ENCODE measurements at places on chromosomes 7 and 10.
A peak's percentile ranks its signal among the peaks of the same experiment; 100 is the strongest.

DNA sequence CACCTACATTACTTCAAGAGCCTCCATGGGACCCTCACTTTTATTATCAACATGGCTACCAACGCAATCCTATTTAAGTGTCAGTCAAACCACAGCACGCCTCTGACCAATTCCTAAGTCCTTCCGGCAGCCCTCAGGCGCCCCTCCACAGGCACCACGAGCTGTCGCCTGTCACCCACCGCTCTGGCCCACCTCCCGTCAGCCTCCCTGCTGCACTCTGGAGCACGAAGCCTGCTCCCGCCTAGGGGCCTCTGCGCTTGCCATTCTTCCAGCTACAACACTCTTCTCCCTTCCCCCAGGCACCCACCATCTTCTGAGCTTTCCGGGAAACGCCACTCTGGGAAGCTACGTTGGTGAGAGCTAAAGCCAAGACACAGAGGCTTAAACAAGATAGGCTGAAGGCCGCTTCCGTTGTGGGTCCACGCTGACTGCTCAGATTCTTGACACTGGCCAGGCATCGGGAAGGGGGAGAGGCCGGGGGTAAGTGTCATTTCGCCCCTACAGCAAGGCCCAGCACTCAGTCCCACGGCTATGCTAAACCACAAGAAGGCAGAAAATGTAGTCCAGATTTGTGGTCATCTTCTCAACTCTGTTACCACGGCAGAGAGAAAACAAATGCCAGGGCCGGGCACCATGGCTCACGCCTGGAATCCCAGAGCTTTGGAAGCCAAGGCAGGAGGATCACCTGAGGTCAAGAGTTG lies 56.7 kb downstream of the GNA12 start:
- DNase-seq = no peak

- no peak for DNase-seq
These were observed 533.7 kb upstream of the POM121L12 start for GRCh38 chr7:52501696-52502095.

GRCh38 chr10:124536496-124537050 lies 75.0 kb downstream of the LHPP start:
- DNase-seq = no peak

DNA sequence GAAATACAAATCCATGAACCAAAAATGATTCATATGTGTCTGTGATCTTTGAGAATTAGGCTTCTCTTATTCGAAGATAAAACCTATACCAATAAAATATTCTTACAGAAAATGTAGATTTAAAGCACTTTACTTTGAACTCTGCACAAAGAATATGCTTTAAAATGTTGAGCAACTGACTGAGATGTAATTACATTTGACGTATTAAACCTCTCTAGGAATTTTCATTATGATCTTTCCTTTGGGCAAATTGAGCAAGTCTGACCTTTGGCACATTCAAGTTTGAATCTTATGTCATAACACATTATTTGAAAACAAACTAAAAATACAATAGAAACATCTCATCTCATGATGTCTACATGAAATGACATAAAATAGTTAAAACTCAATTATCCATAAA lies 69.2 kb upstream of the AHR start:
- DNase-seq = no peak

GRCh38 chr10:43259213-43259991 lies 7.5 kb downstream of the RASGEF1A start:
- no peak for DNase-seq

DNA sequence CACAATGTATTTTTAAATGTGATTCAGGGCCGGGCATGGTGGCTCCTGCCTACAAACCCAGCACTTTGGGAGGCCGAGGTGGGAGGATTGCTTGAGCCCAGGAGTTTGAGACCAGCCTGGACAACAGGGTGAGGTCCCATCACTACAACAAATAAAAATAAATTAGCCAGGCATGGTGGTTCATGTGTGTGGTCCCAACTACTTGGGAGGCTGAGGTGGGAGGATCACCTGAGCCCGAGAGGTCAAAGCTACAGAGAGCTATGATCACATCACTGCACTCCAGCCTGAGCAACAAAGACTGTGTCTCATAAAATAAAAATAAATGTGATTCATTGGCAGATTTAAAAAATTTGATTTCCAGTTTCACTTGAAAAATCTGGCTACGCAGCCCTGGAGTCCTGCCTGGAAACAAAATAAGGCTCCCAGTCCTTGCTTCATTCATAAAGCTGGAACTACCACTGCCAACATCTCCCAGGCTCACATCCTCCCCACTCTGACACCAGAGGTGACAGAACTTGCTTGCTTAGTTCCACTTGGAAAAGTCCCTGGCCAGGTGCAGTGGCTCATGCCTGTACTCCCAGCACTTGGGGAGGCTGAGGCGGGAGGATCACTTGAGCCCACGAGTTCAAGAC lies 27.9 kb upstream of the SLC35G1 start:
- DNase-seq = no peak

DNA sequence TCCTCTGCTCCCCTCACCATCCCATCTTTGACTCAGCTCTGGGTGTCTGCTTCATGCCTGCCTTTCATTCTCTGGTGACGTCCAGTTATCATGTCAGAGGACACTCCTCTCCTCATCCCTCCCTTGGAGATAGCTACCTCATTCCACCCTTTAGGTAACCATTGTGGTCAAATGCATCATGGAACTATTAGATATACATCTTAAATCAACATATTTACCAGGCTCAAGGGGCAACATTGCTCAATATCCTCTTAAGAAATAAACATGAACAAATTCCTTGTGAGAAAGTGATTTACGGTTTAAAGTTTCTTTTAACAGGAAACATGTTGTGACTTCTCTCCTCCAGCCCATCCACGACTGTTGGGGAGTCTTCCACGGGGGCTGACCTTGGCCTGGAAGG lies 511.6 kb upstream of the IGFBP3 start:
- DNase-seq = no peak

- no peak for DNase-seq
These were observed 166.8 kb upstream of the NFE2L3 start for GRCh38 chr7:25985196-25985595.

- no peak for DNase-seq
These were observed 34.8 kb downstream of the MGMT start for GRCh38 chr10:129501652-129502436.

DNA sequence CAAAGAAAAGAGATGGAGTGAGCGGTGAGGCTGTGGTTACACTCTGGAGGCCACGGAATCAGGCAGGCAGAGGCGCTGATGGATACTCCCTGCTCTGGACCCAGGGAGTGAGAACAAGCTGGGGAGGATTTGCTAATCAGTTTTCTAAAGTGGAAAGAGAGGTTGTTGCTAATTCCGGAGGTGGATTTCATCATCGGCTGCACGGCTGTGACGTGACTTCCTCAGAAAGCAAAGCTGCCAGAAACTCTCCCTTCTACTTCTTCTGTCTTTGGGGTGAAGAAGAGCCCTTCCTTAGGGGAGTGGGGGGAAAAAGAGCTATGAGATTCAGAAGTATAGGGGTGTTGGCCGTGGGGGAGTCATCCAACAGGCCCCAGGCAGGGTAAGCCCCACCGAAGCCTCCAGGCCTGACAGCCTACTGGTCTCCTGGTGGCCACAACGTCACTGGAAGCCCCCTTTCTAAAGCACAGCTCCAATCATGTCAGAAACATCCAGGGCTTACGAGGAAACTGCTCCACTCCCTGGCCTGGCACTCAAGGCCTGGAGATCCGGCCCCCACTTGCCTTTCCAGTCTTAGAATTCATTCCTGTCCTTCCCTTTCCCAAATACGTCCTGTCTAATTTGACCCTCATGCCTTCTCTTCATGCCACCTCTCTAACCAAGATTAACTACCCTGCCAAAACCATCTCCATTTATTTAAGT lies 114.5 kb downstream of the HIP1 start:
- no peak for DNase-seq

DNA sequence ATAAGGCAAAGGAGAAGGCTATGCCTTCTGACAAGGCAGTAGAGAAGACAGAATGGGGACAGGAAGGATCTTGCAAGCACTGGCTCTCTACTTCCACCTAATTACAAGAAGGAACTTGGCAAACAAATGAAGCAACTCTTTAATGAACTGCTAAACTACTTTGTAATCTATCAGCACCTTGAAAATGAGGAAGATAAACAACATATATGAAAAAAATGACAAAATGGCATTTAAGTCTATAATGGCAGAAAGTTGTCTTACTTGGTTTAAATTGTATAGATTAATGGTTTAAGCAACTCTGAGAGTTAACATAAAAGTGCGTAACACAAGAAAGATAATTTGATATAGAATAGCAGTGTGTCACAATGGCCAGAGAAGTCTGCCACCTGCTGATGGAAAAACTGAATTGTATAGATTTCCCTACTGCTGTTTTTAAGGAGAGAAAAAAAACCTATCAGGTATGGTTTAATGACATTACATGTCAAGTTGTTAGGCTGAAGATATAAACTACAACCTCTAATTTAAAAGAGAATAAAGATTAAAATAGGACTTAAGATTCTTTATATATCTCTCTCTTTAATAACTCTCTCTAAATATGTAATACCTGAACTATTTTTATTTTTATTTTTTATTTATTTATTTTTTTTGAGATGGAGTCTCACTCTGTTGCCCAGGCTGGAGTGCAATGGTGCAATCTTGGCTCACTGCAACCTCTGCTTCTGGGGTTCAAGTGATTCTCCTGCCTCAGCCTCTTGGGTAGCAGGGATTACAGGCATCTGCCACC lies 11.8 kb downstream of the NT5C3A start:
- no peak for DNase-seq

- no peak for DNase-seq
These were observed 44.0 kb downstream of the VWA2 start for GRCh38 chr10:114283091-114283490.

DNA sequence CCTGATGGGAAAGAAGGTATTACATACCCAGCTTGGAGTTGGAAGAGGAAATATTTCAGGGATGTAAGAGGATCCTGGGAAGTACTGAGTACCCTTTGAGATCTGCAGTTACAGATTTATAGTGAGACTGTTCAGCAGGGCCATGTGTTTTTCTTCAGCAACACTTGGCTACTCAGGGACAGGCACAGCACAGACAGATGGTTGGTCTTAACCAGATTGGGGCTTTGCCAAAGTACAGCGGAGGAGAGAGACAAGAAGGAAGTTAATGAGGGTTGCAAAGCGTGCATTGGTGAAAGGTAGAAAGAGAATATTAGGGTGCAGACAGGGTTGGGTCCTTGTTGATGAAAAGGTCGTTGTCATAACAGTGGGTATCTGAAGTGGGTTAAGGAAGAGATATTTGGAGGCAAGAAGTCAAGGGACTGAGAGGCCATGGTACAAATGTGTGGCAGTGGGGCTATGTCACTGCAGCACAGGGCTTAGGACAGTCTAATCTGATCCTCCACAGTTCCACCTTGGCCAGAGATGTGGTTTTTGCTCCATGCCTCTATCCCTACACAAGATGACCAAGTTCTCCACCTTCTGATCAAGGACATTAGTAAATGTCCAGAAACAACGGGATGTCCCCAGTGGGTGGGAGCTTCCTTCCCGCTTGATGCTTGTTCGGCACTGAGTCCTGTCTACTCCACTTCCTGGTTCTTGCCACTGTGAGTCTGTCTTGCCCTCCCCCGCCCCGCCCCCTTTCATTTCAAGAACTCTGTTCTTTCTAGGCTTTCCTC lies 18.9 kb upstream of the DNAJC1 start:
- peak; percentile 30 for DNase-seq

DNA sequence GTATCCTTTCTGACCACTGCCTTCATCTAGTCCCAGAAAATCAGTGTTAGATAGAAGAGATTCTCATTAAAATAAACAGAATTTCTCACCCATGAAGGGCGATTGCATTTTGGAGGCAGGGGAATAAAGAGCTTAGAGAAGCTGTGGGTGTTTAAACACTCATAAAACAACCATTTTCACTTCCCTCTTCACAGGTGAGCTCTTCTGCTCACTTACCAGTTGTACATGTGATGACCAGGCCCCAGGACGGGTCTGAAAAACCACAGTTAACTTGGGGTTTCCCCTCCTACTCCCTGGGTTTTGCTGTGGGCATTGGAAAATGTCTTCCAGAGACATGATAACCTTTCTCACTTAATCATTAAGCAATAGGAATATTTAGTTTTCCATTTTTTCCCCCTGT lies 411.6 kb upstream of the DPP6 start:
- no peak for DNase-seq

GRCh38 chr10:87598700-87599099 lies 61.0 kb upstream of the PAPSS2 start:
- DNase-seq = no peak

GRCh38 chr7:74185016-74185415 lies 10.9 kb downstream of the EIF4H start:
- no peak for DNase-seq

DNA sequence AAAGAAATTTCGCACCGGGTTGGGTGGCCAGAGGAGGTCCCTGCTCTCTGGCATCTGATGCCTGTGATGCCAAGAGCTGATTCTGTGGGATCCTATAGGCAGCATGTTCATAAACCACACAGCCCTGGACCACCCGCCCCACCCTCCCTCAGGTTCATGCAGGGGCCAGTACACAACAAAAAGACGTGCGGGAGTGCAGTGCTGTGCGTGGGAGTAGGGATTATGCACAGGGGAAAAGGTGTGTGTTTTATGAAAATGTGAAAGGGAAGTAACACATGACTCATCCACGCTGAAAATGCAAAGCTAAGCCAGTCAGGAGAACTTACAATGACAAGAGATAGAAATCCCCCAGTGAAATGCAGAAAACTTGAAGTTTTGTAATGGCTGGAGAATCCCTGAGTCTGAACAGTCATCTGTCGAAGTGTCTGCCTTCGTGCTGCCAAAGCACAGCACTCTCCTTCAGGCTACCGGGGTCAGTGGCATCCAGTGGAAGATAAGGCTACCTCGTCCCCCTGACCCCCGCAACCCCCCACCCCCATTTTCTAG lies 1.1 kb downstream of the KIAA1217 start:
- peak; percentile 24 for DNase-seq

- DNase-seq = no peak
These were observed 104.7 kb upstream of the ARMC3 start for GRCh38 chr10:22823109-22823508.

DNA sequence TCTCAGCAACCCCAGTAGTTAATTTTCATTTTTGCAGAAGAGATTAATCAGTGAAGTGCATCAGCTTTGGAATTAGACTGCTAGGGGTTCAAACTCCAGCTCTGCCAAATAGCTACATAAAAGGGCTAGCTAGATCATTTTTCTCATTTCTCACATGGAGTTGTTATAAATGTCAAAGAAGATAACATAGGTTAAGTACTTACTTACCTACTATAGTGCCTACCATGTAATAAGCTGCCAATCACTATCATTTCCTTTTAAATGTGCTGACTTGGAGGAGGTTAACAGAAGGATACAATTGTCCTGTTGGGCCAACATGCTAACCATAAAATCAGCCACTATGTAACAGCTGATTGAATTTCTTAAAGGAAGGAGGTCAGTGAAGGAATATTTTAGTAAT lies 40.7 kb downstream of the KDM7A start:
- DNase-seq = no peak

- no peak for DNase-seq
These were observed 18.4 kb downstream of the PPIA start for GRCh38 chr7:44814919-44815318.

DNA sequence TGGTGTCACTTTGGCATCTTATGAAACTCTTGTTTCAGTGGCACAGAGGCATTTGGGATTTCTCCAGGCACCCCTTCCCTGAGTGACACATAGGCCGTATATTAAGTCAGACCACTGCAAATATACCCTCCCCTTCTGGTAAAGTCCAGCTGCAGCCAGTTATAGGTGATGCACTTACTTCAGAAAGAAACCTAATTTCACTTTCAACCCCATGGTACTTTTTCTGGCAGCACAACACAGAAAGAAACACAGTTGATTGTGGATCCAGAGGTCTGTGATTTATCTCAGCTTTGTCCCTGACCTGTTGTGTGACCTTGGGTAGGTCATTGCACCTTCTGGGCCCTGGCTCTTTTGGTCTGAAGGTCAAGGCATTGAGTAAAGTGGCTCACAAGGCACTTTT lies 173.2 kb downstream of the BUB3 start:
- no peak for DNase-seq

GRCh38 chr10:18460032-18460431 lies 191.4 kb downstream of the NSUN6 start:
- DNase-seq = no peak

Measured in T-helper 2 cell (primary cell).